Stimulated activated CD8-positive, alpha-beta memory T cell treated with anti-CD3 and anti-CD28 coated beads, Interleukin-7, amount 100 ng/mL, for 1 hour (primary cell): ENCODE measurements at places on chromosomes 2 and 18.

GRCh38 chr2:191977754-191978153, 130.9 kb upstream of the CAVIN2 start:
- DNase-seq: no peak

GRCh38 chr18:44763327-44763726, 82.6 kb downstream of the SETBP1 start:
- DNase-seq: no peak

- no peak for DNase-seq
Measured at GRCh38 chr18:27250471-27250870, 65.4 kb upstream of the CHST9 start.

GRCh38 chr2:29480426-29480825, 365.2 kb downstream of the CLIP4 start:
- no peak for DNase-seq

DNA sequence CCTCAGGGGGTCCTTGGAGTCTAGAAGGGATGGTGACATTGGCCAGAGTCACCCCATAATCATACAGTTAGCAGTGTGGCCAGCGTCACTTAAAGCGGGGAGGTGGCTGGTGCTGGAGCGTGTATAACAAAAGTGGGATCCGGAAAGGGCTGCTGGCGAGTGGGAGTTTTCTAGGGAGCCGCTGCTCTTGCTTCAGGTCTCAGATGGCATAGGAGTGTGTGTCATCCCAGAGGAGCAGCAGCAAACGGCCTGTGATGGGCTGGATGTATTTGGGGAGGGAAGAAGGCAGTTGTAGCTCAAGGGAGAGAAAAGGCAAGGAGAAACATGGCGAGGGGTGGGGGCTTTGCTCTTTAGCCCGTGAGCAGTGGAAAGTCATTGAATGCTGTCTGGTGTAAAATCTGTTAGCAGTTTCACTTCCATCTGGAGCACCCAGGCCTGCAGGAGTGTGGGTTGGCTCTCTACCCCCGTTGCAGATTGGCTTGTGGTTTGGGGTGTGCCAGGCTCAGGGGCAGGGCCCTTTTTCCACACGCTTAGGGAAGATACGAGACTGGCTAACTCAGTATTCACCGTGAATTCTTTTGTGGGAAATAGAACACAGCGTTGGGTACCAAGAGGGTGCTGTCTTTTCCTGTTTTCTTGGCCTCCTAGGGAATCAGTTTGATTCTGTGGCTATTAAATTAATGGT, 120.5 kb downstream of the AGAP1 start:
- no peak for DNase-seq

- no peak for DNase-seq
Measured at GRCh38 chr2:159546716-159547430, 69.5 kb downstream of the BAZ2B start.

GRCh38 chr18:46097801-46098615, at the start of gene ATP5F1A:
Gene ATP5F1A, minus strand, starts transcription at chr18:46098296. Its CDS starts 65 bp downstream, at chr18:46098231.
- peak; percentile 76 for DNase-seq

GRCh38 chr2:167335541-167335992, 447.3 kb downstream of the XIRP2 start:
- DNase-seq: no peak

DNA sequence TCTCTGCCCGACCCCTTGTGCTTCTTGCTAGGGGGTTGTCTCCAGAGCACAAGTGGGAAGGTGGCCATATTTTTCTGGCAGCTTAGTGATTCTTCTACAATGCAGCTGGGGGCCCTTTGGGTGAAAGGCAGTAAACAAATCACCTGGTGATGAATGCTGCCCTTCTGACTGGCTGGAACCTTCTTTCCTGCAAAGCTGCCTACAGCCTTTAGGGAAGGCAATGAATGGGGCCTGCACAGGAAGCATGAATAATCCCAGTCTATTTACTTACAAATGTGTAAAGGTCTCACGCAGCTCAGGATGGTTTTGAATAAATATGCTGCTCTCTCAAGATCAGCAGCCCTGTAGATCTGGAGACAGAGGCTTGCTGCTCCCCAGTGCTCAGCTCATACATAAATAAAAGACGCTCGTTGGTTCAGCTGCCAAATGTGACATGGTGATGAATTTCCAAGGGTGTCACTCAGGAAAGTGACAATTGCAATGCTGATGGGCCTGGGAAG, 289.2 kb downstream of the TDRD15 start:
- no peak for DNase-seq

- no peak for DNase-seq
Measured at GRCh38 chr2:132902626-132903025, 232.6 kb upstream of the LYPD1 start.

- no peak for DNase-seq
Measured at GRCh38 chr18:27887711-27888495, 289.0 kb downstream of the CDH2 start.

- no peak for DNase-seq
Measured at GRCh38 chr2:141137122-141137693, 993.6 kb downstream of the LRP1B start.

- no peak for DNase-seq
Measured at GRCh38 chr18:74496508-74497323, 553 bp downstream of the CNDP2 start.

DNA sequence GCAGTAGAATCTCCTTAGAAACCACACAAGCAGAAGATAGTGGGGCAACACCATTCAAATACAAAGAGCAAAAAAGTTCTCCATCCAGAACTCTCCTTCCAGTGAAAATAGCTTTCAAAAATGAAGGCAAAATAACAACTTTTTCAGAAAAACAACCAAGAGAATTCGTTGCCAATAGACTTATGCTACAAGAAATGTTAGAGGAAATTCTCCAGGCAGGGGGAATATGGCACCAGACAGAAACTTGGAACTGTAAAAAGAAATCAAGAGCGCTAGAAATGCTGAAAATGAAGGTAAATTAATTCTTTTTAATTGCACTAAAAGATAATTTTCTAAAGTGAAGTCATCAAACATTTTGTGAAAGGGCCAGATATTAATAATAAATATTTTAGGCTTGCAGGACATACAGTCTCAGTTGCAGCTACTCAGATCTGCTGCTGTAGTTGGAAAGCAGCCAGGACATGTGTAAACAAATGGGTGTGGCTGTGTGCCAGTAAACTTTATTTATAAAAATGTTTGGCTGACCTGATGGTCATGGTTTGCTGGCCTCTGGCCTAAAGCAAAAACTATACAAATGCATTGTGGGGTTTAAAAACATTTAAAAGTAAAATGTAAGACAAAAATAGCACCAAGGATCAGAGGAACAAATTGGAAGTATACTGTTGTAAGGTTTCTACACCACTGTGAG, 73.7 kb upstream of the TGFA start:
- no peak for DNase-seq

DNA sequence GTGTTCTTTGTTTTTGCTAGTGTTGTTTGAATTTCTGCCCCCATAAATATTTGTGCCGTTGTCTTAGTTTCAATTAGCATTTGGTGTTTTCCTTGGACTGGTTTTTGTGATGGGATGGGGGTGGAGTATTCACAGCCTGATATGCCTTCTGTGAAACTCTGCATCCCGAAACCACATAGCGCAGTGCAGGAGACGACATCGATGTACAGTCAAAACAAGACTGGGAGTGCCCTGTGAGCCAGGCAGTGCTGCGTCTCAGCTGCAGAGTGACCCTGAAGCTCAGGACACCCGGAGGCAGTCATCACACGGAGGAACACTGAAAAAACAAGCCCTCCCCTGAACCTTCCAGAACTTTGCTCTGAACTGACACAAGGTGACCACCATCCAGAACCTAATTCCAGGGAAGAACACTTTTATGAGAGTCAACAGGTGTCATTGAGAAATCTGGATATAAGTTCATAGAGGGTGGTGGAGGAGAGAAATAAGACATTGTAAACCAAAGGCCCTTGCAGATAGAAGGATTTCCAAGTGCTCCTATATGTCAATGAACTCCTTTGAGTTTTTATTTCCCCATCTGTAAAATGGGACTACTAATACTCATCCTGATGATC, 61.2 kb upstream of the CABLES1 start:
- DNase-seq: no peak

DNA sequence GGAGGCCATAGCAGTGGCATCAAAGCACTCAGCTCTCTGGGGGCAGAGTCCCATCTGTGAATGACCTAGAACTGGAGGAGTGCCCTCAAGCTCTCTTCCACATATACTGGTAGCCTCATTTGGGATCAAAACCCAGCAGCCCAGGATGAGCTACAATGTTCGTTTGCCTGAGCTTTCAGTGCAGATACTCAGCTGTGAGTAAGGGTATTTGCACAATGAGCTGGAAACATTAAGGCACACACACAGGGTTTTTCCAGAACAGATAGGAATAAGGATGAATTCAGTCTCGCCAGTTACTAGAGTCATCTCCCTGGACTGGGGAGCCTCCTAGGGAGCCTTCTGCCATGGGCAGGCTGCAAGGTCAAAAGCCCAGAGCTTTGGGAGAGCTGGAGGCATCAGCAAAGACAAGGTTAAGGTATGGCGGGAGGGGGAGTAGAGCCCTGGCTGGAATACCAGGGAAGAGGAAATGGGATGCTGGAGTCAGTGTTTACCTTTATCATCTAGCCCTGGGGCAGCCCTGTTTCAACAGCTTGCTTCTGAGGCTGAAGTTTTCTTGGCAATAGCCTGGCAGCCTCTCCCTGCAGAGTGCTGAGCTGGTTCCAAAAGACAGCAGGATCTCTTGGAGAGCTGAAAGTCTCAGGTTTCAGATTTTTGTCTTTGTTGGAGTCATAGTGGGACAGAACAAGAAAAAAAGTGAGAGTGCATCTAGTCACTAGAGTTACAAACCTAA, 187.7 kb downstream of the LOXHD1 start:
- DNase-seq: no peak

DNA sequence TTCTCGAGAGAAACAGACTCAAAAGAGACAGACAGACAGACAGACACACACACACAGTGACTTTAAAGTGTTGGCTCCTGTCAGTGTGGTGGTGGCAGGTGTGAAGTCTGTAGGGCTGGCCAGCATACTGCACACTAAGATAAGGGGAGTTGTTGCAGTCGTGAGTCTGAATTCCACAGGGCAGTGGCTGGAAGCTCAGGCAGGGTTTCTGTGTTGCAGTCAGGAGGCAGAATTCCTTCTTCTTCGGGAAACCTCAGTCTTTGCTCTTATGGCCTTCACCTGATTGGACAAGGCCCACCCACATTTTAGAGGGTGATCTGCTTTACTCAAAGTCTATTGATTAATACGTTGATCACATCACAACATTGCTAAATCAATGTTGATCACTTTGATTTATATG, 478.4 kb upstream of the HS6ST1 start:
- DNase-seq: no peak

GRCh38 chr2:38634684-38635083, 31.2 kb upstream of the GALM start:
- no peak for DNase-seq

DNA sequence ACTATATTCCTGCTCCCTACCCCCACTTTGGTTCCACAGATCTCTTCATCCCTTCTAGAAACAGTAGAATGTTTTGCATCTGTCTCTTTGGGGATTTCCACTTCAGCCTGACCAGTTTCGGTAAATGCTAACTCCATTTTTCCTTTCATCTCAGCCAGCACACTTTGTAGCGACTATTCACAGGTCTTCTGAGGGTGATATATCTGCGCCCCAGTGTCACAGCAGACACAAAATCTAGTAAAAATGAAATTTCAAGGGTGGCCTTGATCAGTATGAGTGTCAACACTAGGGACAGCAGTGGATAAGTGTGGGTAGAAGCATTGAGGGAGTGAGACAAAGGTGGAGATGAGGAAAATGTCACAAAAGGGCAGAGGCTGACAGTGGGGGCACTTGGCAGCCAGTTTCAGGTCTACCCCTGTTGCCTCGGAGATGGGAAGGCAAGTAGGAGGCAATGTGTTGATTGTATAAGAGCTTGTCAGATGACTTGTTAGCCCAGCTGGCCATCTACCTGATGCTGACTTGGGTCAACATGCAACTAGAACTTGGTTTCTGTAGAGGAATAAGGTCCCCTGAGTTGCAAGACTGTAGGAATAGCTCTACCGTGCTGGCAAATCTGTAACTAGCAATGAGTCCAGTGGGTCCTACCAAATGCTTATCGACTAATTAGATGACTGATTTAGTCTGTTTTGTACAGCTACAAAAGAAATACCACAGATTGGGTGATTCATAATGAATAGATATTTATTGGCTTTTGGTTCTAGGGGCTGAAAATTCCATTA, 60.7 kb downstream of the CXCR4 start:
- DNase-seq: no peak

GRCh38 chr2:160358046-160358445, 135.6 kb downstream of the RBMS1 start:
- DNase-seq: no peak

DNA sequence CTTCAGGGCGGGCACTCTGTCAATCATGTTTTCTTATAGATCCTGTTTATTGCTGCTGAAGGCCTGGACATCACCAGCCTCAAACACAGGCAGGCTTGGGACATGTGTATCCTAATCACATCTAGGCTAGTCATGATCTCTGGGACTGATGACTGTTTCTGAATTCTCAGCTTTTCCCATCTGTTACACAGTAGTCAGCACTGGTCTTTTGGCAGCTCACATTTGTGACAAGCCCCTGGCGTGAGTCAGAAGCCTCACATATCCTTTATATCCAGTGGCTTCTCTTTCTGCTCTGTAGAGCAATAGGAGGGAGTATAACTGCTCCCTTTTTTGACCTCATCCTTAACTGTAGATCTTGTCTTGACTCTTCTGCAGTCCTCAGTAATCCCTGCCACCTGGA, 4.5 kb downstream of the SEMA4F start:
- no peak for DNase-seq

GRCh38 chr2:32246911-32247310, 17.8 kb downstream of the NLRC4 start:
- DNase-seq: no peak

GRCh38 chr18:69157906-69158305, 242.8 kb upstream of the DOK6 start:
- no peak for DNase-seq

GRCh38 chr2:94955702-94956101, 69.8 kb upstream of the MAL start:
- DNase-seq: no peak

DNA sequence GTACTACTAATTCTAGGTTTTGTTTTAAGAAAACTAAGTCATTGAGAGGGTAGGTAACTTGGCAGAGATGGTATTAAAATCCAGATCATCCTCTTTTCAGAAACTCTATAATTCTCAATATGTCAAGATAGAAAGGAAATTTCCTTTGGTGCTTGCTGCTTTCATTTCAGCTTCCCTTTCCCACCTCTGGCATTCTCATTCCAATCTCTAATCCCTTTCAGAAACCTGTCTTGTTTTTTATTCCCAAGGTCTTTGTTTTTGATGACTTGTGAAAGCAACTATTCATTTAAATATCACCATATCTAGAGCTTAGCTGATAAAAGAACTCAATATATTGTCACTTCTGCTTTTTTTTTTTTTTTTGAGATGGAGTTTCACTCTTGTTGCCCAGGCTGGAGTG, 242.8 kb upstream of the LRRTM1 start:
- no peak for DNase-seq

DNA sequence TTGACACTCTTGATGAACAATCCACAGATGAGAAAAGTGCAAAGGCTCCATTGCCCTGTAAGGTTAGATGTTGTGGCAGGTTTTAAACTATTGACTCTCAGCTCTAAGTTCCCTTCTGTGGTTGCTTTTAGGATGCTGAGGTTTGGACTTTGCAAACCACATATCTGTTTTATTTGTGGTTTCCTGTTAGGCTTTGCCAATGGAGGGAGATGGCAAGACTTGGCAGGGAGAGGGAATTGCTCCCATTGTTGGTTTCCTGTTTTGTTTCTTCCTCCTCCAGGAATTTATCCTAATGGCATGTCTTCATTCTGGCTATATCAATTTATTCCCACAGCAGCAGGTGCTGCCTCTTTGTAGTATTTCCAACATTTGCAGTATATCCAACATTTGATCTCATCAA, 772.3 kb downstream of the LRRTM4 start:
- no peak for DNase-seq

- no peak for DNase-seq
Measured at GRCh38 chr2:219434468-219434717, 250 bp upstream of the SPEG start.

- no peak for DNase-seq
Measured at GRCh38 chr18:31371989-31372388, 4.6 kb upstream of the DSG4 start.
